ENCODE measurements at places on chromosomes 5 and 9. TPM values are rescaled to one million over a fixed set of nuclear protein-coding genes. Genes with fewer than 3 reads are reported as not detected.

The PCDHB6 gene
- total RNA-seq, result 0.20 TPM

The AQP3 gene
- 0.66 TPM for total RNA-seq

The LAMC3 gene
- total RNA-seq, result 0.33 TPM

The TBCA gene
- 55.0 TPM for total RNA-seq

The PAEP gene
- not detected for total RNA-seq

The AGXT2 gene
- not detected for total RNA-seq

Data from smooth muscle cell of the pulmonary artery (primary cell).